GM06990 (cell line): ENCODE measurements at places on chromosomes 4 and X.

- DNase-seq, result no peak
Measured at GRCh38 chr4:163595580-163595979, 101.1 kb downstream of the TMA16 start.

DNA sequence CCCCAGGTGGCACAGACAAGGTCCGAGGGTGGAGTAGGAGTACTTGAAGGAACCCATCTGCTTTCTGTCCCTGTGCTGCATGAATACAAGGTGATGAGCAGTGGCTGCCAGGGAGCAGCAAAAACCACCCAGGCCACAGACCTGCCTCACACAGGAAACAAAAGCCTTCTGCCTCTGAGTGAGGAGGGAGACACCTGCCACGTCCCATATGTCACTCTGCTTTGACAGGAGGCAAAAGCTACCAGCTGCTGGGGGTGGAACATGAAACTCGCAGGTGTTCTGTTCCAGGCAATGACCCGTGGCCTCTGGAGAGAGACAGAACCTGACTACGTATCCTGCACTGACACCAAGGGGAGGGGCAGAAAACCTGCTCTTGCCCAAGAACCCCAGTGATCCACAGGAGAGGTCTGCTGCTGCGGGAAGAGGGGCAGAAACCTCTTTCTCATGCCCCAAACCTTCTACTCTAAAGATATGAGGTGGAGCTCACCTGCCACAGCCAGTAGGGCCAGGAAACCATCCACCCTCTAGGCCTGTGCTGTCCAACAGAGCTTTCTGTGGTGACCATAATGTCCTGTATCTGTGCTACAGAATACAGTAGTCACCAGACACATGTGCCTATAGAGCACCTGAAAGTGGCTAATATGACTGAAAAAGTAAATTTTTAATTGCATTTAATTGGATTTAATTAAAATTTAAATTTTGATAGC lies 172.9 kb downstream of the PRDM5 start:
- peak; percentile 83 for DNase-seq

- DNase-seq, result no peak
Measured at GRCh38 chr4:2295500-2295899, 33.6 kb upstream of the MXD4 start.

DNA sequence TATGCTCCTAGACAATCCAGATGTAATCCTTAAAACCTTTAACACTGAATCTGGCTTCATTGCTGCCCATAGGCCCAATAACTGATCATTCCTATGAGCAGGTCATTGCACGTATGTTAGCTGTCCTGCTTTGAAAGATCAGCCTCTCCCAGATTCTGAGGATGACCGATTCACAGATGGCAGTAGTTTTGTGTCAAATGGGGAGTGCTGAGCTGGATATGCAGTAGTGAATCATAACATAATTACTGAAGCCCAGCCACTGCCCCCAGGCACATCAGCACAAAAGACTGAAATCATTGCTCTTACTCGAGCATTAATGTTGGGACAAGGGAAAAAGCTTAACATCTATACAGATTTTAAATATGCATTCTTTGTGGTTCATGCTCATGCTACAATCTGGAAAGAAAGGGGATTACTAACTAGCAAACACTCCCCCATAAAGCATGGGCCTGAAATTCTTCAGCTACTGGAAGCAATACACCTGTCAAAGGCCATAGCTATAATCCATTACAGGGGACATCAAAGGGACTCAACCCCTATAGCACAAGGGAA lies 16.4 kb upstream of the ZNF280C start:
- DNase-seq, result no peak

DNA sequence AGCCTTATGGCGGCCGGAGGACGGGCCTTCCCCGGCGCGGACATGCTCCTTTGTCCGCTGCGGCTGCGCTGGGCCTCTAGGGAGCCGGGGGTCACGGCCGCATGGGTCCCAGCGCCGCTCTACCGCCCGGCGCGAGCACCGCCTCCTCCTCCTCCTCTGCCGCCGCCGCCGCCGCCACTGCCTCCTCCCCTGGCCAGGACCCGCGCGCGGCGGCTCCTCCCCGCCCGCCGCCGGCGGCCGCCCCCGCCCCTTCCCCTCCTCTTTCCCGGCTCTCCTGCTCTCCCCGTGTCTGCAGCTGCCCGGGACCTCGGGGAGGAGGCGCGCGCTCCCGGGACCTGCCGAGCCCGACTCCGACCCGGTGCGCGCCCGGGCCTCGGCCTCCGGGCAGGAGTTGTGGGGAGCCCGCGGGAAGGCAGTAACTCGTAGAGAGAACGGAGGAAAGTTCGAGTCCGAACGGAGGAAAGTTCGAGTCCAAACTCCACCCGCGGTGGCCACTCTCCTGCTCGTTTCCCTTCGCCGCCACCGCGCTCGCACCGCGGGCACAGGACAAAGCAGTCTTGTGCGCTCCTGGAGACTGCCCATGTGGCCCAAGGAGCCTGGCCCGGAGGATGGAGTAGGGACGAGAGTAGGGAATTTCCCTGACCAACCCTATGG lies at the start of gene ADGRA3:
TSS of gene ADGRA3 (minus strand) at position 179 of the 654 bp plus-strand sequence. CDS start 282 bp downstream, outside the sequence.
- peak; percentile 52 for DNase-seq

- no peak for DNase-seq
Measured at GRCh38 chr4:108261026-108261425, 92.3 kb upstream of the LEF1 start.

- DNase-seq, result peak; percentile 62
Measured at GRCh38 chr4:110631584-110632505, 9.0 kb upstream of the PITX2 start.
